ENCODE measurements at places on chromosomes 12 and 14.

GRCh38 chr14:52553671-52554575, 1.3 kb downstream of the GPR137C start:
- peak; percentile 78 for DNase-seq

DNA sequence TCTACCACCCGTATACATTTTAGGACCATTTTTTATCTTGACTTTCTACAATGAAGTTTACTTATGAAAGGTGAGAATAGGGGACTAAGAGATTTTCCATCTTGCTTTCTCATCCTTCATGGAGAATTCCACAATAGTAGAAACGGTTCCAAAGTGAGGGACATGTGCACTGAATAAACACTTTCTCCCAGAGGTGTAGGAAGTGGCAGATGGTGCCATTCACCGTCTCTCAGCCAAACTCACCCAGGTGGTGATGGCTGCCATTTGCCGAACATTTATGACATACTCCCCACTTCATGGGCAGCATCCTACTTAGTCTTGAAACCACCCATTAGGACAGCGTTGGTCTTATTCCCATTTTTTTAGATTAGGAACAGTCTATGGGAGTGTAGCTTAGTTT, 540.5 kb downstream of the DIO2 start:
- no peak for DNase-seq

- DNase-seq: peak; percentile 15
These were observed 678 bp downstream of the ZBTB25 start for GRCh38 chr14:64502887-64503433.

DNA sequence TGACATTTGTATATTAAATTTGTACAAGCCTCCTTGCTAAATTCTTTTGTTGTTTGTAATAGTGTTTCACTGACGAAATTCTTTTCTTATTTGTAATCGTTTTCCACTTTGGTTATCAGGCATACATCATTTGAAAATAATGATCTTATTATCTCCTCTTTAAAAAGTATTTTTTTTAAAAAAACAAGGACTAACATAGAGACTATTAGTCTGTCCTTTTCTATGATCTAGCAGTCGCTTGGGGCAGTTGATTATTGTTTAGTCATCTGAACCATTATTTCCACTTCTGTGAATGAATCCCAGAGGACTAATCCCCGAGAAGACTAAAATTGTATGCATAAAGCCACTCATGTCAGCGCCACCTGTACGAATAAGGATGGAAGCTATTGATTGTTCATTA, 11.5 kb downstream of the ADGRD1 start:
- DNase-seq: no peak

DNA sequence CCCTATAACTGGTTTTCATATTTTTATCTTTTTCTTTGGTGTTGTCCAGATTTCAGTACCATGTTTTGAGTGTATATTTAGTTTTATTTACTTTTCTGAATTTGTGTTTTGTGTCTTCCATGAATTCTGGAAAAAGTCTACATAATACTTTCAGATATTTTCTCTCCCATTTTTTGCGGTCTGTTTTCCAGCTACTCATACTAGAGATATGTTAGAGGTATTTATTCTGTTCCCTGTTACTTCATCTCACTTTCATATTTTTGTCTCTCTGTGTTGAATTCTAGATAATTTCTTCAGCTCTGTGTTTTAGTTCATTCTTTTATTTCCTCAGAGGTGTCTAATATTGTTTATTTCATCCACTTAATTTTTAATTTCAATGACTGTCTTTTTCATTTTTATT, 74.2 kb downstream of the IFT81 start:
- DNase-seq: peak; percentile 36

GRCh38 chr12:45010059-45010458, 40.8 kb downstream of the DBX2 start:
- peak; percentile 21 for DNase-seq

DNA sequence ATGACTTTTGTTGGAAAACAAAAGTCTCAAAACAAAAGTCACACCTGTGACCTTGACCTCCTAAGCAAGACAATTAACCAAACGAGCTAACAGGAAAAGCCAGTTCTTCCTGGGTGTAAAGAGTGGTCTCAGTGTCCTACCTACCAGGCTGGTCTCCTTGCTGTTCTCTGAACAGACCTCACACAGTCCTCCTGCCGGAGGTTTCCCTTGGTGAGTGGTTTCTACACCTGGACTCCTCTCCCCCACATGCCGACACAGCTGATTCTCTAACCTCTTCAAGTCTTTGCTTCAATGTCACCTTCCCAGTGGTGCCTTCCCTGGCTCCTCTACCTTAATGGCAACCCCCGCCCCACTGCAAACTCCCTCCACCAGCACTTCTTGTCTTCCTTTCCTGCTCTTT, 238.6 kb downstream of the ZFP36L1 start:
- no peak for DNase-seq

DNA sequence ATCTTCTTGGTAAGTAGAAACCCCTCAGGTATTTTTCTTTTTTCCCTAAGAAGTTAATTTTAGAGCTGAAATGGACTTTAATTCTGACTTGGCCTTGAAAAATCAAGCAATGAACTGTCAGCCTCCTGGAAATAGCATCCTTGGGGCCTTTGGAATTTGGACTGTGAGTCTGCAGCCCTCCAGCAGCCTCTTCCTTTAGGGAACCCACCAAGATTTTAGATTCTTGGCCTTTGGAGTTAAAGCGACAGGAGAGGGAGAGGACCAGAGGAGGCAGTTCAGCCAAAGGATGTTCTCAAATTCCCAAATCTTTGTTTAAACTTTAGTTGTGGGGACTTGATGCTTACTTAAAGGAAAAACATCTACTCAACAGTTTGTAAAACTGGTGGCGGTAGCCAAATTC, 288.6 kb downstream of the AACS start:
- no peak for DNase-seq
